Panc1 (cell line): ENCODE measurements at places on chromosomes 3 and 15. TPM values are rescaled to one million over a fixed set of nuclear protein-coding genes. Genes with fewer than 3 reads are reported as not detected.

GRCh38 chr15:34722439-34722836, 32.4 kb downstream of the GJD2 start:
- no peak overlapping the region; the same call in 1 of the 2 replicates for H3K4me3 ChIP-seq
- no peak overlapping the region for H3K27ac ChIP-seq
- H3K36me3 ChIP-seq: no peaks in the 10 kb centered on the region
- peaks cover 7% of the 10 kb centered on the region for H3K27me3 ChIP-seq
- no peaks in the 10 kb centered on the region for H3K4me1 ChIP-seq

- no peak overlapping the region for H3K4me3 ChIP-seq
- H3K4me1 ChIP-seq: no peaks in the 10 kb centered on the region
- DNase-seq: no peak
- H3K36me3 ChIP-seq: no peaks in the 10 kb centered on the region
- no peak overlapping the region for H3K27ac ChIP-seq
These were observed 109.7 kb upstream of the GADL1 start for GRCh38 chr3:31004025-31004678.

DNA sequence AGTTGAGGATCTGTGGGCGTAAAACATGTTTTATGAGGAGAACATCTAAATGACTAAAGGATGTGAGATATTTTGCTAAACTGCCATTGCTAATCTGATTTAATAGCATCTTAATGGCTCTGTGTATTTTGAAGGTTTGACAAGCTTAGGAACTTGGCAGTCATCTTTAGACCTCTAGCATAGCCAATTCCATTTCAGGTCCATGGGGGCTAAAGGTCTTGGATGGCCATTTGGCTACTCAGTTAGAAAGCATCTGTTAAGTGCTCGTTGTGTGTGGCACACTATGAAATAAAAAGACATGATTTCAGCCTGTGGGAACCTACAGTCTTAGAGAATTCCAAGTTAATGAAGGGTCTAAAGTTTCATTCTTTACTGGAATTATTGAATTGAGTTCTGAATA, 236.2 kb downstream of the IL5RA start:
- no peak overlapping the region for H3K27ac ChIP-seq
- H3K36me3 ChIP-seq: no peaks in the 10 kb centered on the region
- H3K4me1 ChIP-seq: no peaks in the 10 kb centered on the region
- H3K27me3 ChIP-seq: no peaks in the 10 kb centered on the region
- H3K4me3 ChIP-seq: no peak overlapping the region

The MYZAP gene
- 1.1 TPM for total RNA-seq

The CISH gene
- total RNA-seq: 0.57 TPM
